ENCODE measurements at places on chromosomes 2 and 18. TPM values are rescaled to one million over a fixed set of nuclear protein-coding genes. Genes with fewer than 3 reads are reported as not detected.
A peak's percentile ranks its signal among the peaks of the same experiment; 100 is the strongest.

DNA sequence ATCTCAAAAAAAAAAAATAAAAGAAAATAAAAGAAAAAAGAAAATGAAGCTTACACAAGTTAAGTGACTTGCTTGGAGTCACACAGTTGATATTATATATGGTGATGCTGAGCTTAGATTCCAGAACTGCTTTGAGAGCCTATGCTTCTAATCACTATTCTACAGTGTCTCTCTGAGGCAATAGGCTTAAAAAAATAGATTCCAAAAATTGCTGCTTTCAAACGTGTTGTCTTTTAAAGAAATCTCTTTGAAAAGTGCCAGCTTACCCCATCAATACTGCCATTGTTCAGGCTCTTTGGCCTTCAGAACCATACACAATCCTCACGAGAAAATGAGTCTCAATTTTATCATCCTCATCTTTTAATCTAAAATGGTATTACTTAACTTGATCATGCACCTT, 102.6 kb downstream of the CDK15 start:
- no peak for DNase-seq

DNA sequence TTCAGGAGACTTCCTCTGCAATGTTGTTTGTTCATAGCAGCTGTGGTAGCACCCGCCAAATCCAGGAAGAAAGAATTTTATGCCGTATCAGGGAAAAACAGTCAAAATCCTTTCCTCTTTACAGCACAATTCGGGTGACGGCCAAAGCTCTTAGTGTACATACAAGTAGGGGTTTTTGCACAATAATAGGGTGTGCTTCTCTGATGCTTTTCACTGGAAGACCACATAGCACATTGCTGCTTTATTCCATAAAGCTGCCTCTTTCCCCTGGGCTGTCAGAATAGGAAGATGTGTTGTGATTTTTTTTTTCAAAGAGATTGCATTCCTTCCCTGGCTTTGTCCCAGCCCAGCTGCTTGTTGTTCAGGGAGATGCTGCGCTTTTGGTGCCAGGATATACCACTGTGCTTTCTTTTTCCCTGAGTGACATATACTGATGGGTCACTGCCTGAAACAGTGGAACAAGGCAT, 27.2 kb upstream of the LANCL1 start:
- DNase-seq, result no peak

GRCh38 chr18:389658-390357, 110.7 kb downstream of the COLEC12 start:
- DNase-seq, result peak; percentile 17

DNA sequence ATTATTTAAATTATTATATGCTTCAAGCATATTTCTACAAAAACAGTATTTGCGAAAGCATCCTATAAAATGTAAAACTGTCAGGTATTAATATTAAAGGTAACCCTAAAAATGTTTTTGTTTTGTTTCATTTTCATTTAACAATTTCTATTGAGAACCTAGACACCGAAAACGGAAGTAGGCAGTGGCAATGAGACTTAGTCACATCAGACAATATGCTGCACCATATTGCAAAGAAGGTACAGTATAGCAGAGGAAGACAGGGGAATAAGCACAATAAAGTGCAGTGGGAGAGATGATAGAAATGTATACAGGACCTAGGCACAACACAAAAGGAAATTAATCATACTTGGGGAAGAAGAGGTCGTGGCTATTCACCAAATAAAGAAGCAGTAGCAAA, 12.2 kb downstream of the SCN1A start:
- DNase-seq, result no peak

GRCh38 chr18:11308499-11308898, 159.1 kb upstream of the PIEZO2 start:
- no peak for DNase-seq

GRCh38 chr2:184646177-184646576, 47.8 kb downstream of the ZNF804A start:
- DNase-seq, result no peak

- DNase-seq, result no peak
Observed at GRCh38 chr2:161138429-161138828, 21.8 kb upstream of the TANK start.

DNA sequence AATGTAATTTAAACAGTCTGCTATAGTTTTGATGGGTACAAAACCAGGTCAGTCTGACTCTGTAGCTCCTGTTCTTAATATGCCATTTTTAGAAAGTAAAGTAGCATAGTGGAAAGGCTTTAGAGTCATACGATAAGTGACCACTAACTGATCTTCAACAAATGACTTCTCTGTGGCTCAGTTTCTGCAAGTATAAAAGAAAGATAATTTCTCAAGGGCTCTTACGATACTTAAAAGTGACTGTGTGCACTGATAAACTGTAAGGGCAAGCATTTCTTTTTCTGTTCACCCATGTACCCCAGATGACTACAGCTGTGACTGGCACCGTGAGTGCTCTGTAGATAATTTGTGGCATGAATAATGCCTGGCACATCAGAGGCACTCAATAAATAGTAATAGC, 178.7 kb downstream of the LCLAT1 start:
- DNase-seq, result no peak

- DNase-seq, result no peak
Observed at GRCh38 chr2:100877555-100877954, 57.6 kb downstream of the NPAS2 start.

GRCh38 chr2:96305979-96306308, 598 bp upstream of the SNRNP200 start:
- DNase-seq, result no peak

DNA sequence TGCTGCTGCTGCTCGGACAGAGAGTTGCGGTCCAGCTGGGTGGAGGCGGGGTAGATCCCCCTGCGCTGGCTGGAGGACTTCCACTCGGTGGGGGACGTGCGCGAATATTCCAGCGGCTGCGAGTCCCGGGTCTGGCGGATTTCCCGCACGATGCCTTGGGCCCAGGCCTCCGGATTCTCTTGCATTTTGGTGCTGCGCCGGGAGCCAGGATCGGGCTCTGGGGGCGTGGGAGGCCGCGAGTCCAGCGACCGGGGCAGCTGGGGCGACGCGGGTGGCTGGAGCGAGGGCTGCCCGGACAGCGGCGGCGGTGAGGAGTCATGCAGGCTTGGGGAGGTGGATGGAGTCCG, 4.8 kb downstream of the NT5C1B start:
- DNase-seq, result peak; percentile 6

- DNase-seq, result no peak
Observed at GRCh38 chr2:134023854-134024253, 230.0 kb upstream of the MGAT5 start.

DNA sequence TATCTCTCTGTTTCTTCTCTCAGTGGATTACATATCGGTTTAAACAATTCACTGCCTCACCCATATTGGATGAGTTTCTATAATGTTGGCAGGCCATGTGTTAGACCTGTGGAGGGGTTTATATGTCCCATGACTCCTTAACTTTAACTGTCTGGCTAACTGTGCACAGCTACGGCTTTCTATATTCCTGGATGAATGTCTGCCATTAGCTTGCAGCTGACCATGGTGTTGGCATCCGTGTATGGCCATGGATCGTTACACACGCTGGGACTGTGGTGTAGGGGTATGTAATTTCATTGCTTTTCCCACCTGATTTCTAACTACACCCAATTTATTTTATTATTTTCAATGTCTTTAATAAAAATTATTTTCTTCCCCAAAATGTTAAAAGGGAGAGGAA, 3.3 kb upstream of the TANC1 start:
- DNase-seq, result no peak

DNA sequence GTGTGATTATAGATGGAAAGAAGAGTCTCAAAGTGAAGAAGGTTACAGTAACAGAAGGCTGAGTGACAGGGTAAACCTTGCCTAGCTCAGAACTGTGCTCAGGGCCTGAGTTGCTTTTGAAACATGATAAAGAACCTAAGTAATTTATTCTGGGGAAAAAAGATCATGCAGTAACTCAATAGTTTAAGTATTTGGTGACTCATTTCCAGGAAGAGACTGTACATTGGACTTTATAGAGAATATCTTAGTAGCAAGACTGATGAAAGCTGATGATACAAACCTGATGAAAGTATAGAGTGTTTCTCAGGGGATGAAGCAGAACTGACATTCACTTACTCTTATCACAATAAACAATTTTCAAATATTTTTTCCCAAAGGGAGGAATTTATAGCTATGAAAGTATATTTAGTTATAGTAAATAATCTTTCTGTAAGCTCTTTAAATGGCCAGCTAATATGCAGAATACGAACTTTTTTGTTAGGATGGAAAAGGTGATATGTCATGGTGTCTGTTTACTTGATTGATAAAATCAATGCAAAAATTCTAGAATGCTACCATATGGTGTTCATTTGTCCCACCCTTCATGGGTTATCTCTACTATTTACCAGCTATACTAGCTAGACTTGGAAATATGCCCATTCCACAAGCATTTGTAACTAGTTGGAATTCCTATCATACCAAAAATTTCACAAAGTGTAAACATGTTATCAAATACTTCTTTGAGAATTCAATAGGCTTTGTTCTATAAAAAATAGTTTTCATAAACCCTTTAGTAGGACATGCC, 1265.5 kb upstream of the ACVR2A start:
- no peak for DNase-seq

GRCh38 chr2:45470531-45470930, 140.5 kb downstream of the SRBD1 start:
- no peak for DNase-seq

- DNase-seq, result no peak
Observed at GRCh38 chr2:227921648-227922047, 50.2 kb downstream of the DAW1 start.

GRCh38 chr18:35458271-35458670, 39.5 kb downstream of the INO80C start:
- no peak for DNase-seq

- no peak for DNase-seq
Observed at GRCh38 chr2:190540048-190540447, 5.5 kb upstream of the NEMP2 start.

GRCh38 chr2:183409662-183410061, 285.4 kb downstream of the NUP35 start:
- no peak for DNase-seq

DNA sequence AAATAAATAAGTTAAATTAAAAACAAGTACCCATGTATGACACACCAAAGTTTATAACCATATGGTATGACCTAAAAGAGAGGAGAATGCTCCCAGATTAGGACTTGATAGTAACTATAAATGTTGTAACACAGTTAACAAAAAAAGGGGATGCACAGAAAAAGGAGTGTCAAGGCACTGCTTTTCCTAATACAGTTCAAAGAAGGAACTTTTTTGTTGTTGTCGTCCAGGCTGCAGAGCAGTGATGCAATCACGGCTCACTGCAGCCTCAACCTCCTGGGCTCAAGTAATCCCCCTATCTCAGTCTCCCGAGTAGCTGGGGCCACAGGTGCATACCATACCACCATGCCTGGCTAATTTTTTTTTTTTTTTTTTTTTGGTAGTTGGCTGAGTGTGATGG, 2.7 kb downstream of the NARS1 start:
- DNase-seq, result no peak

DNA sequence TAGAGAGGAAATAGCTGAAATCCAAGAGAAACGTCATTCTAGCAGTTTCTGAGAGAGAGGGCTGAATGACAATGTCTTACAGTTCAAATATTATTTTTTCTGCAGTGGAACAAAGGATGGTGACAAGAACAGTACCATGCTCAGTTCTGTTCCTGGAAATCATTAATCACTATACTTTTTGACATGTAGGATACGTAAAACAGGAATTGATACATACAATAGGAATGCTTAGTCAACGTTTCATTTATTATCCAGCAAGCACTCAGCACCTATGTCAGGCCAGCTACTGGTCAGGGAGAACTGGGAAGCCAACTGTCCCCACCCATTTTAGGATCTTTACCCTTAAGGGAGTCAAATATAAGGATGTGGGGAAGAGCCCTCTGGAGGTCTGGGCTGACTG, 114.7 kb downstream of the DHRS9 start:
- no peak for DNase-seq

DNA sequence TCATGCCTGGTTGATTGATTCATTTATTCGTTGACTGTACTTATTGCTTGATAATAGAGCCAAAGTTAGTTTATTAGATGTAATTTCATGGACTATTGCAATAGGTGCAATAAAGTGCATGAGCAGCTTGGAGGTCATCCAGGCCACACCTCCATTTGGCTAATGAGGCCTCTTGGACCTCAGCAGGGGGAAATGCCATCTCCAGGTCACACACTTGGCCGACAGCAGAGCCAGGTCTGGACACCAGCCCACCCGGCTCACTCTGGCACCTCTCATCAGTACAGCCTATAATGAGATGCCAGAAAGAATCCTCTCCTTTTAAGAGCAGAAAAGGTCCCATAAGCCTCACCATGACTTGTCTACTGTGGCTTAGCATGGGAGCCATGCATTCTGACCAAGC, 71.2 kb upstream of the AFF3 start:
- DNase-seq, result no peak

GRCh38 chr2:6353669-6354068, 512.0 kb downstream of the CMPK2 start:
- DNase-seq, result no peak

DNA sequence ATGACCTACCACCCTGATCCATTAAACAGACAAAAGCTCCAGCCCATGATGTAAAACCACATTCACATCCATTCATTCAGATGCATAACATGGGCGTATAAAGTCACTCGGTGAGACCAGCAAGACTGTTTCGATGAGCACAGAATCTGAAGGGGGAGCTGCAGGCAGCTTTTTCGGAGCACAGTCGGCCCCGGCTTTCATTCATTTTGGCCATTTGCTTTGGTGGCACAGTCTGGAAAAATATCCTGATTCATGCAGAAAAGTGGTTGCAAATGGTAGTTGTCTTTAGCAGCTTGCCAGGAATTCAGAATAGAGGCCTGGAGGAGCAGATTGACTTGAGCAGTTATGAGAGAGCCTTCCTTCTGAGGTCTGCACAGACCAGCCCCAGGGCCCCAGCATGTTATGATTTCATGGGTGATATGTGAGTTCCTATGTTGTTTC, 11.2 kb downstream of the ARID5A start:
- no peak for DNase-seq

- no peak for DNase-seq
Observed at GRCh38 chr2:101282980-101283379, 25.5 kb downstream of the RNF149 start.

The REG1B gene
- not detected for total RNA-seq

The FIGN gene
- total RNA-seq, result 6.5 TPM

The TRIM43 gene
- not detected for total RNA-seq

The RAB6C gene
- not detected for total RNA-seq

The ASIC4 gene
- total RNA-seq, result 1.2 TPM

The ACVR1 gene
- total RNA-seq, result 8.9 TPM

The TCF4 gene
- total RNA-seq, result 48.3 TPM

The MSH2 gene
- total RNA-seq, result 255 TPM

The GCKR gene
- total RNA-seq, result 0.07 TPM

The MTHFD2 gene
- 303 TPM for total RNA-seq

The ARHGAP15 gene
- total RNA-seq, result not detected

The ABHD1 gene
- total RNA-seq, result not detected

The LIMS3 gene
- total RNA-seq, result not detected

Data from H7 (cell line).